ENCODE measurements at places on chromosomes 1 and 21. TPM values are rescaled to one million over a fixed set of nuclear protein-coding genes. Genes with fewer than 3 reads are reported as not detected.

GRCh38 chr1:244087611-244088010 is 36.5 kb downstream of the ZBTB18 start:
- no peak for DNase-seq

MAEL gene
- not detected for total RNA-seq

SPRR3 gene
- not detected for total RNA-seq

SNAP47 gene
- 20.2 TPM for total RNA-seq

DNA sequence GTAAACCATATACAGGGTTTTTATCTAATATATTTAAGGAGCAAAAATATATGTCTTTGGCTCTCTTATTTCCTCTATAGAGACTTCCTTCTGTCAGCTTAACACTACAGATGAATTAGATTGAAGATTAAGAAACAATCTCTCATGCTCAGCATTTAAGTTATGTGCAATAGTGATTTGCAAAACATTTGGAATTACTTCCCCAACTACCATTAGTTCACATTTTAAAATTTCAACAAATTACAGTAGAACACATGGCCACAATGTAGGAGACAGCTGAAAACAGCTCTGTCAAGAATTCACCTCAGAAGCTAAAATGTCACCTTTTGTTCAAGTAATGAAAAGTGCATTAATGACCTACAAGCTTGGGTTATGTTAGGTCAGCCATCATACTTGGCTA is 177.9 kb downstream of the EIF4G3 start:
- DNase-seq, result no peak
